Fibroblast of lung (primary cell): ENCODE measurements at places on chromosomes 4 and X.

DNA sequence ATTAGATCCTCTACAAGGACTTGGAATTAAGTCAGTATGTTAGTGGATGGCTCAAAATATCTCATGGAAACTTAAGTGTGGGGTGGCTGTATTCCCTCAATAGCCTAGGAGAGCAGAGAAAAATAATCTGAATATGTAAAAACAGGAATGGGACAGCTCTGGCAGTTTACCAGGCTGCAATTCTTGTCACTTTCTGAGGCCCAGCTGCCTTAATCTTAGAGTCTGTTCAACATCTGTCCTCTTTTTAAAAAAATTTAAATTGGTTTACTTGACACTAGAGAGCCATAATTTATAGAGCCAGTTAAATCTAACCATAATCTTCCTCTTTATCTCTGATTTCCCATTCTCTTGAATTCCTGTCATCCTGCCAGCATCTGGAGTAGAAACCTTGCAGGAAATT is 109.2 kb upstream of the CXCL13 start:
- no peak for DNase-seq

DNA sequence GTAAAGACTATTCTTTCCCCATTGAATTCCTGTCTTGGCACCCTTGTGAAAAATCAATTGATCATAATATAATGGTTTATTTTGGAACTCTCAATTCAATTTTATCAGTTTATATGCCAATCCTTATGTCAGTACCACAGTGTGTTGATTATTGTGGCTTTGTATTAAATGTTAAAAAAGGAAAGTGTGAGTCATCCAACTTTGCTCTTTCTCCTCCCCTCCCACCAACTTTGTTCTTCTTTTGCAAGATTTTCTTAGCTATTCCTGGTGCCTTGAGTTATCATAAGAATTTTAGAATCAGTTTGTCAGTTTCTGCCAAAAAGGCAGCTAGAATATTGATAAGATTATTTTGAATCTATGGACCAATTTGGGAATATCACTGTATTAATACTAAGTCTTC is 11.2 kb upstream of the RNF175 start:
- peak; percentile 31 for DNase-seq

DNA sequence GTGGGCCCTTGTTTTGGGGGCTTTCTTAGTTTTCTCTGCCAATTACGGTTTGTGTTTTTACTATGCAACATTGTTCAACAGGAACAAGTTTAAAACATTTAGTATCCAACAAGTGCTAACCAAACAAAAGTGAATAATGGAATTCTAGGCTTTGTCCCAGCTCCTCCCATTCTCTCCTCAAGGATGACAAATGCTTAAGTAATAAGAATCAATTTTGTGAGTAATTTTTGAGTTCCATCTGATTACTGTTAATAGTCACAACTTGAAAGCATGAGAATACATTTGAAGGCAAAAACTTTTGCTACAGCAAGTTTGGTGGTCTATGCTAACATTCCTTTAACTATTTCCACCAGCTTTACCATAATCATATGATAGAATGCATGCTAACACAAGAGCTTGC is 78.1 kb upstream of the HPGD start:
- DNase-seq: no peak

DNA sequence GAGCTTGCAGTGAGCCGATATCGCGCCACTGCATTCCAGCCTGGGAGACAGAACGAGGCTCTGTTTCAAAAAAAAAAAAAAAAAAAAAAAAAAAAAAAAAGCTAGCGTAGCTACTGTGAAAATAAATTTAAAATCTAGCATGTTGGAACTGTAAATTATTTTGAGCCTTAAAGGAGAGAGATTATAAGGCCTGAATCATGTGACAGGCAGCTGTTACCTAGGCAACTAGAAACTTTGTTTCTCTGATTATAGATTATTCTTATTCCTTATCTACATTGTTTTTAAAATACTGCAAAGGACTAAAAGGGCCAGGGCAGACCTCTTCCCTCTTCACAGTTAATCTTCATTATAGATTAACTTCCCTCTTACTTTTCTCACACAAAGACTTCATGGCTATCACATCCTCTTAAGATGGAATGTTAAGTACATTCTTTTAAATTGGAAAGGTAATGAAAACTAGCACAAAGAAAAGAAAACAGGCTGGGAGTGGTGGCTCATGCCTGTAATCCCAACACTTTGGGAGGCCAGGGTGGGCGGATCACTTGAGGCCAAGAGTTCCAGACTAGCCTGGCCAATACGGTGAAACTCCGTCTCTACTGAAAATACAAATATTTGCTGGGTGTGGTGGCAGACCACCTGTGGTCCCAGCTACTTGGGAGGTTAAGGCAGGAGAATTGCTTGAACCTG is 21.1 kb upstream of the PDS5A start:
- no peak for DNase-seq
